Sciatic nerve (tissue), 2 donors: ENCODE measurements at places on chromosomes 2 and 18. TPM values are rescaled to one million over a fixed set of nuclear protein-coding genes. Genes with fewer than 3 reads are reported as not detected.

- no peak for DNase-seq
These were observed 166.9 kb downstream of the PRPF40A start for GRCh38 chr2:152550386-152550785.

The ASTL gene
- 0.31 TPM for total RNA-seq

- DNase-seq: no peak
These were observed 322.9 kb downstream of the GALR1 start for GRCh38 chr18:77572537-77572936.

GRCh38 chr2:217928324-217929181 lies 74.2 kb downstream of the TNS1 start:
- DNase-seq: no peak

GRCh38 chr2:5950736-5951135 lies 258.6 kb downstream of the SOX11 start:
- DNase-seq: no peak

DNA sequence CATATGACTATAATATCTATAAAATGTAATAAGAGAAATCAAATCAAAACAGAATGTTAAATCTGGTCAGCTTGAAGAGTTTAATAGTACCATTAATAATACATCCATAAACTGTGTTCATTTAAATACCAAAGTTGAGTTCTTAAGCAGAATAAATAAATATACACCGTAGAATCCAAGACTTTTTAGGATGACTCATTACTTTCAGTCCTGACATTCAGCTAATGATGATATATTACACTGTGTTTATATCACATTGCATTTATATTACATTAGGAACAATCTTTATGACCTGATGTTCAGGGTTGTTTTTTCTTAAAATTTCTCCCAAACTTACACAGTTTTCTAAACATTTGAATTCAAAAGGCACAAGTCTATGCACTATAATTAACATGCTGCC lies 331.3 kb downstream of the SS18 start:
- no peak for DNase-seq

DNA sequence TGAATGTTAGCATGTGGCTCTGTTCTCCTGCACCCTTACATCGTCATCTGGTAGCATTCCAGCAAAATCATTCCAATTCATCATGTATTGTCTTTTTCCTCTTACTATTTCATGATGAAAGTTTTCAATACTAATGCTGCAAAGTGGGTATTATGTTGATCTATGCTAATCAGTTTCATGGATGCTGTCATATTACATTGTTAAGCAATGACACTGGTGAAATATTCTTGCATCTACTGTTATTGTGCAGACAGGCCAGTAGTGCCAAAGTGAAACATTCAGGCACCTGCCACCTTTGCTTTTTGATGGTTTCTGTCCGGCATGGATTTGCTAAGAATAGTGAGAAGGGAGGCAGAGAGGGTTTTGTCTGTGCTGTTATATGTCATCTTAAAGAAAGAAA lies 76.1 kb upstream of the SMIM21 start:
- DNase-seq: no peak

GRCh38 chr18:6109743-6110142 lies 214.4 kb upstream of the TMEM200C start:
- no peak for DNase-seq

GRCh38 chr2:170229125-170229524 lies 51.2 kb downstream of the MYO3B start:
- no peak for DNase-seq

The IL1F10 gene
- total RNA-seq: not detected

- DNase-seq: no peak
These were observed 175.6 kb downstream of the GLI2 start for GRCh38 chr2:120910956-120911951.

- no peak for DNase-seq
These were observed 504.5 kb downstream of the IRS1 start for GRCh38 chr2:226295123-226295522.

The DPP10 gene
- 2.2 TPM for total RNA-seq

The SOX11 gene
- total RNA-seq: not detected
